ENCODE measurements at places on chromosomes 7 and 10.
A peak's percentile ranks its signal among the peaks of the same experiment; 100 is the strongest.

GRCh38 chr7:99369767-99370391, 4.7 kb upstream of the ARPC1B start:
- no peak for DNase-seq

DNA sequence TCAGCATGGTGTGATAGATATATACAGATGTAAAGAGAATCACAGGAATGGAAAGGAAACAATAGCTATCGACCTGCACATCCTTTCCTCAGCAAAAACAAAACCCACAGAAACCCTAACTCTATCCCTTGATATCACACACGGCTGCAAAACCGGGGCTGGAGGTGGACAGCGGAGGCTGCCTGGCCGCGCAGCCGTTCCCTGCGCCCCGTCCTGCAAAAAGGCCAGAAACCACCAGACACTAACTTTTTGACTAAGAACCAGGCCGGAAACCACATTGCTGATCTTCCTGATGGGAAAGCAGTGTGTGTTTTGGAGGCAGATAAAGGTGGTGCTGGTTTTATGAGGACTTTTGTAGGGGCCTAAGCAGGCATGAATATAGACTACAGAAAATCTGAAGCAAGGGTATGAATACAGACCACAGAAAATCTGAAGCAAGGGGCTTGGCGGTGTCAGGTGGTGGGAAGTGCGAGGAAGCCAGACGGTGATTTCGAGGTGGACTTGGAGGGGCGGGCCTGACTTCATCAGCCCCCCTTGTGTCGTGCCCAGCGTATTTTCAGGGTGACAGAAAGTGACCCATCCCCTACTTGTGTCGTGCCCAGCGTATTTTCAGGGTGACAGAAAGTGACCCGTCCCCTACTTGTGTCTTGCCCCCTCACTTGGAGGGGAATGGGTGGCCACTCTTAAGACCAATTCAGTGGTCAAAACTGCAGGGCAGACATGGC, 123.3 kb downstream of the WDR37 start:
- DNase-seq, result no peak

DNA sequence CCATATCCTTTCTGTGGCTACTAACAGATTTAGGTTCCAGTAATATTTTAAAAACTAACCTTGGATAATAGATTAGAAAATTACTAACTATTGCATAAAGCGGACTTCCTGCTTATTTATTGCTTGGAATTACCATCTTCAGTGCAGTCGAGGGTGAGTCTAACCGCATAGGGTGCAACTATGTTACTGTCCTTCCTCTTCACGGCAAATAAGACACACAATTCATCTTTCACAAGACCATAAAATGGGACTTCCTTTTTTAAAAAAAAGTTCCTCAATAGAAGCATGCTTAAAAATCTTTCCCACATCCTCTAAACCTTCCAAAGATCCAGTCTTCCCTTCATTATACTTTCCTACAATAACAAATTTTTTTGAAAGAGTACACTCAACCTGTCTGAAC, 2.1 kb downstream of the SLC25A40 start:
- no peak for DNase-seq

GRCh38 chr10:76547352-76547972, 1090.1 kb downstream of the KCNMA1 start:
- peak; percentile 26 for DNase-seq

- no peak for DNase-seq
Measured at GRCh38 chr10:129706523-129706922, 239.5 kb downstream of the MGMT start.

GRCh38 chr7:140684066-140684950, 11.6 kb downstream of the ADCK2 start:
- DNase-seq, result no peak

DNA sequence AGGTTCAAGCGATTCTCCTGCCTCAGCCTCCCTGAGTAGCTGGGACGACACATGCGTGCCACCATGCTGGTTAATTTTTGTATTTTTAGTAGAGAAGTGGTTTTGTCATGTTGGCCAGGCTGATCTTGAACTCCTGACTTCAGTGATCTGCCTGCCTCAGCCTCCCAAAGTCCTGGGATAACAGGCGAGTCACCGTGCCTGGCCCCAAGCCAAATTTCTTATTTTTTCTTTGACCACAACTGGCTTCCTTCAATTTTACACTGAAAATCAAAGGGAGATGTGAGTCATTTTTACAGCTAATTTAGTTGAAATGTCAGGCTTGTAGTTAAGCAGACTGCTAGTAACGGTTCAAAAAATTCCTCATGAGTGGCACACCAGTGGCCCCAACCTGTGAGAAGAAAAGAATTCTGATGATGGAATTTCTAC, 7.8 kb downstream of the RNF216 start:
- DNase-seq, result no peak

DNA sequence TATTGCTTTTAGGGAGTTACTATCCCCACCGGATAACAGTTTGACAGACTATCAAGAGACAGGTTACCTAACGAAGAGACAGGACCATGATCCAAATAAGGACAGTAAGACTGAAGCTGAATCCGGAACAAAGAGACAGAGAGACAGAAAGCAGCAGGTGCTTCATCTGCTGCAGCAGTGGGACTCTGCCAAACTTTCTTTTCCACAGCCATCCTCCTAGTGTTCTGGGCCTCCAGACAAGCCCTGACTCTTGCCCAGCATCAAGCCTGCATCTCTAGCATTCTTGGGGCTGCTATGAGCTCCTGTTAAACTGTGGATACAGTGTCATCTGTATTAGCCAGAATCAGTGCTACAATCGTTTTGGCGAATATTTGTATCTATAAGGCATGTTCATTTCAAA, 761.7 kb downstream of the GRID1 start:
- DNase-seq, result no peak

DNA sequence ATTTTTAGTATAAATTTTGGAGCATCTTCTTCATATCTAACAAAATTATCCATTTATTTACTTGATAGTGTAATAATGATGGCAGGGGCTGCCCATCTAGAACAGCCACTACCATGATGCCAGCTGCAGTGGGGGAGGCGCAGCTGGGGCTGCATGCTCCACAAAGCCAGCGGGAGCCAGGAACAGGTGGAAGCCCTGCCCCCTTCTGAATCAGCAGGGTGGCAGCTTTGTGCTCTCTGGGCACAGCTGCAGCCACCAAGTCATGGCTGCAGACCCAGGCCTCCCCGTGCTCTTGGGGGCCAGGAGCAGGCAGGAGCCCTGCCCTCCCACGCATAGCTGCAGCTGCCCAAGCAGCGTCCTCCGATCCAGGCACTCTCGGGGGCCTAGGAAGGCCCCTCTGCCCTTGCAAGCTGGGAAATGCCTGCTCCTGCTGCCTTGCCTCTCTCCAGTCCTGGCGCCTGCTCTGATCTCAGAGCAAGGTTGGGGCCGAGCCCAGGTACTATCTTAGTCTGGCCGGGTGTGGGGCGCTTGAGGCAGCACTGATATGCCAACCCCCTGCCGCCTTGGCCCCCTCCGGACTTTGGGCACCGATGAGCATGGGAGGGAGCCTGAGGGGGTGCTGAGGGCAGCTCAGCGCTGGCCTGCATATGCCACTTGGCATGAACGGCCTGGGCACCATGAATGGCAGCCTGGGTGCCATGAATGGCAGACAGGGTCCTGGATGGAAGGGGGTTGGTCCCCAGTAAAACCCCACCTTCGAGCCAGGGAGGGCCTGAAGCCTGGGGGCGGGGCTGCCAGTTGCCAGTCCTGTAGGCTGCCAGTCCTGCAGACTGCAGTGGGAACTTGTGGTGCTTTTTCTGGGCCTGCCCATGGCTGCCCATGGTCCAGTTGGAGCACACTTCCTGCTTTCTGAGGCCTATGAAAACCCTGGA, 1110.8 kb upstream of the POT1 start:
- no peak for DNase-seq

DNA sequence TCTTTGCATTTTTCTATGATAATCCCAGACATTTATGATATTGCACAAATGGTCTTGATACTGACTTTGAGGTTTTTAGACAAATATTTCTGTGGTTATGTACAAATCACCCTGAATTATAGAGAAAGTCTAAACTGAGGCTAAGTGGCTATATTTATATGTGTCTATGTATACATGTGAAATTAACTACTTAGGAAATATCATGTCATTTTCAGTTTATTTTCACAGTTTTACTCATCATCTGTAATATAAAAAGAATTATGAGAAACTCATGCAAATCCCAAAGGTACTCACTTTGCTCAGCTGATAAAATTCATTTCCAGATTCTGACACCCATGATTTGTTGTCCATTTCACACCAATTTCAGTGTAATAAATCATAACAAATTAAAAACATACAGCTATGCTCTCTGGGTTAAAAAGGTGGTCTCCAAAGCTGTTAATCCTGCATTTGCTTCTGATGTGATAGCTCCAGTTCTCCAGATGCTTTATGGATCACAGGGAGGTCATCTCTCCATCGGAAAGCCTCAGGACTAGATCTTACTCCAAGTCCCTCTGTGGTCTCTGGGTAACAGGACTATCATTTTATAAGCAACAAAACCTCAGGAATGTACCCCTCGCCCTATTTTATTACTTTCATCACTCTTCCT, 673.9 kb downstream of the PARD3 start:
- no peak for DNase-seq

GRCh38 chr10:24944512-24945255, 7.7 kb downstream of the PRTFDC1 start:
- no peak for DNase-seq

GRCh38 chr7:69553190-69553589, 45.1 kb upstream of the AUTS2 start:
- no peak for DNase-seq

- DNase-seq, result no peak
Measured at GRCh38 chr7:33883671-33883965, 21.7 kb upstream of the BMPER start.

GRCh38 chr7:102432442-102433218, 745 bp upstream of the ORAI2 start:
- no peak for DNase-seq

DNA sequence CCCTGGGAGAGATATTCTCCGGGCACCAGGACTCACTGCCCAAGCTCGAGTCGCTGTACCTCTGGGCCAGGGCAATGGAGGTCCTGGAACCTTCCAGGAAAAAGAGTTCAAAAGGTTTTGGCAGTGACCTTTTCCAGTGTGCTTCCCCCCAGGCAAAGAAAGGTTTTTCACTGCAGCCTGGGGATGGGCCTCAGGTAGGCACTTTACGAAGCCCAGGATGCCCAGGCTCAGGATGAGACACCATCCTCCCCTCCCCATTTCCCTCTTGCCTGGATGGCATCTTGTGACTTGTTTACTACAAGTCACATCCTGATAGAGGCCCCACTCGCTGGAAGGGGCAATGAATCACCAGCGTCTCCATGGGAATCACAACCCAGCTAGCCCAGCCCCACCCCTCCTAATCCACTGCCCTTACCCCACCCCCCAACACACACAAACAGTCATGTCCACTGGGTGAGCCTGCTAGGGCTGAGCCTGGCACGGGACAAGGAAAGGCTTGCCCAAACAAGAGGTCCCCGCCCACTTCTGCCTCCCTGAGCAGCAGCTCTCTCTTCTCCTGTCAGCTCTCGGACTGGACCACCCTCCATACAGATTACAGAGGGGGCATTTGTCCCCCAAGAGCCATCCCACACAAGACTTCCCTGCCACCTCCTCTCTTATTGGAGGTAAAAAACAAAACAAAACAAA, 93.8 kb upstream of the SMNDC1 start:
- DNase-seq, result no peak

DNA sequence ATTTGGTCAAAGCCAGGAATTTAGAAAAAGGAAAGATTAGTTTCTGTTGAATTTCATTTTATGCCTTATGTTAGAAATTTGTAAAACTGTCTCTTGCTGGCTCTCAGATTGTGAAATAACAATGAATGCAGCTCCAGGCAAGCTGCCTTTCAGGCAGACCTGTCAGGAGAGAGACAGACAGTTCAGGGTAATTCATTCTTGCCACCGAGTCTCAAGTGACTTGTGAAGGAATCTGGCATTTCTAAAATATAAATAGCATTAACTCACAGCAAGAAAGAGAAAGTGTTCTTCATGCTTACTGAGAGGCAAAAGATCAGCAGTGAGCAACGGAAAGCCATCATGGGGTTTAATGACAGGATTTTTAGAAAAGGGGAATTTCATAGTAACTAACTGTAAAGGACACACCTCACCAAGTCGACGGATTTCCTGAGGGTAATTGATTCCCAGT, 442.3 kb upstream of the AKR1E2 start:
- no peak for DNase-seq

DNA sequence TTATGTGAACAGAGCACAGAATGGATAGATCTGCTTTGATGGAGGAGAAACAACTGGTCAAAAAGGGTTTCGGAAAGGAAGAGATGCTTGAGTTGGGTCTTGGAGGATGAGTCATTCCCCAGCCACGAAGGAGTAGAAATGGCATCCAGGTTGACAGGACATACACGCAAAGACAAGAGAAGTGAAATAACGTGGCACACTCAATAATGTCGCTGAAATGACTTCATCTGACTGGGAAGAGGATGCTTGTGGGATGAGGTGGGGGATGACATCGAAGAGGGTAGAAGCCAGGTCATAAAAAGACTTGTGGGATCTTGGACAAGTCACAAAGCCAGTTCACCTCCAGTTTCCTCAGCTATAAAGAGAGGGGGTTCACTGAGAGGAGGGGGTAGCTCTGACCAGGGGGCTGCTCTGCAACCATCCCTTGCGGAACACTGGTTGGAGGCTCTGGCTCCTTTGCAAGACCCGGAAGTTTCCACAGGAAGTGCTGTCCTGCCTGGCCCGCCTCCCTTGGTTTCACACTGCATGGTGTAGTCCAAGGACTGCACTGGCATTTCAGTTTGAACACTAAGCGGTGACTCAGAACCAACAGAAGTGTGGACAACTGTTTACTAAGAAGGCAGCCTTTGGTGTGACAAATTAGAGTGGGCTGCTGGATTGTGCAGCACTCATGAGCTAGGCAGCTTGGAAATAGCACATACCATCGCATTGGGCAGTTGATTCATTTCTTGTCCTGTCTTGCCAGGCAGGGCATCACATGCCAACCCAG, 189.9 kb upstream of the ADO start:
- DNase-seq, result peak; percentile 22

DNA sequence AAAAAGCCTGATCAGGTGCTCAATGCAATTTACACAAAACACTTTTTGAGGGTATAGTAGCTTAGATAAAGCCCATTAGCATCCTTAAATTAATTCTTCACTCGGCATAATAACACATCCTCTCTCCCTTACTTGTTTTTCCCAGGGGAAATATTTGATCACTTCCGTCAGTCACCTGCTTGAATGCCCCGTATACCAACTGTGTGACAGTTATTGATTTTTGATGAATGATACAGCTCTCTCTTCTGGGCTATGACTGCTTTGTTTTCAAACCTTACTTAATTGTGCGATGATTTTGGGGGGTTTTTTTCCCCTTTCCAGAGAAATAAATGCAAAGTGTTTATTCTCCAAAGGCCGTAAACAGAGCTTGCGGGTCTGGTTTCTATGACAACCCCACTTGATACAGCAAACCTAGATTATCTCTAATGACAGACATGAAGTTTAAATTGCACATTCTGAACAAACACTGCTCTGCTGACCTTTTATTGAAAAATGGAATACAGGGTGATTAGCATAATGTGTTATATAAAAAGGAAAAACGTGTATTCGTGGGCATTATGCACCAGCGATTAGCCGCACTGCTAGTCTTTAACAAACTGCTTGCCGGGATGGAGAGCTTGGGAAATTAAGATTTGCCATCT, 78.4 kb upstream of the NANOS1 start:
- no peak for DNase-seq

GRCh38 chr7:51577390-51577789, 260.8 kb upstream of the COBL start:
- no peak for DNase-seq

- DNase-seq, result no peak
Measured at GRCh38 chr7:116706668-116707126, 34.7 kb downstream of the MET start.

- no peak for DNase-seq
Measured at GRCh38 chr10:132702601-132703418, 83.1 kb downstream of the NKX6-2 start.

GRCh38 chr7:130838738-130839137, 104.7 kb upstream of the KLF14 start:
- no peak for DNase-seq

- DNase-seq, result no peak
Measured at GRCh38 chr7:3240826-3241430, 60.1 kb upstream of the SDK1 start.
